Left lung (tissue), 14 donors: ENCODE measurements at places on chromosomes 12 and 14. TPM values are rescaled to one million over a fixed set of nuclear protein-coding genes. Genes with fewer than 3 reads are reported as not detected.

DNA sequence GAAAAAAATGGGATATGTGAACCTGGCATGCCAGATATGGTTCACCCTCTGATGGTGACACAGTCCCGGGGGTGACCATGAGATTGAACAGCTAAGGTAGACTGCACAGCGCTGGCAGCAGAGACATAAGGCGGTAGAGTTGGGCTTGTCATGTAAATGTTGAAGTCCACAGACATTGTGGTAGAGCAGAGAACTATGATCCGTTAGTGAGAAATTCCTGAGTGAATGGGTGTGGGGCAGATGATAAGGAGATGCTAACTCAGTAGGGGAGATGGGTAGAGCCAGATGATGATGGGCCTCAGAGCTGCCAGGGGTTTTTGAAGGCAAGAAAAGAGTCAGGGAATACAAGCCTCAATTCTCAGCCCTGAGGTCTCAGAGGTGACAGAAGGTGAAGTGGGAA, 51.1 kb upstream of the DNM1L start:
- DNase-seq: no peak

- DNase-seq: no peak
These were observed 89.2 kb downstream of the OTOGL start for GRCh38 chr12:80188576-80188975.

- no peak for DNase-seq
These were observed 218.8 kb downstream of the BTG1 start for GRCh38 chr12:91926848-91927247.

DNA sequence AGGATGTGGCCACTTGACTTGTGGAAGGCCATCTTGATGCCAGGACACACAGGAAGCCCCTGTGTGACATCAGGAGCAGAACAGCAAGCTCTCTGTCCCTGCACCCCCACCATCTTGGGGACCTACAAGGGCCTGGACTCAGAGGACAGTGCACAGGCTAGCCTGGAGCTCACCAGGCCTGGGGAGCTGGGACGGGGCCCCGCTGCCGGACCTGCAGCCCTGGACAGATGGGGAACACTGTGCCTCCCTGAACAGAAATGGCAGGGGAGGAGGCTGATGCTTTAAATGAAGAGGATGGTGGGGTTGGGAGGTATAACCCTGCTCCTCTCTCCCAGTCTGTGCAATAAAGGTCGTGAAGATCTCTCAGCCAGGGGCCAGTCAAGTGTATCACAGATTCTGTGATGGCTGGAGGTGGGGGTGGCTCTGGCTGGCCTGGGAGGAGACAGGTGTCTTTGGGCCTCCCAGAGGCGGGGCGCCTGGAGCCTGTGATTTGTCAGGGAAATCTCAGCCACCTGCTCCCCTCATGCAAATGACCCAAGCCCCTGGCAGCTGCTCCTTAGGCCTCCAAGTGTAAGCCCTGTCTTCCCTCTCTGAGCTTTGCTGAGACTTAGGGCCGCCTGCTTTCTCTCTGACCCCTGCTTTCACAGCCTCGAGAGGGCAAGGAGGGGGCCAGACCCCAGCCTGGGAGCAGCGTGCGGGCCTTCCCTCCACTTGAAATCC, 1.1 kb upstream of the GNB3 start:
- no peak for DNase-seq

DNA sequence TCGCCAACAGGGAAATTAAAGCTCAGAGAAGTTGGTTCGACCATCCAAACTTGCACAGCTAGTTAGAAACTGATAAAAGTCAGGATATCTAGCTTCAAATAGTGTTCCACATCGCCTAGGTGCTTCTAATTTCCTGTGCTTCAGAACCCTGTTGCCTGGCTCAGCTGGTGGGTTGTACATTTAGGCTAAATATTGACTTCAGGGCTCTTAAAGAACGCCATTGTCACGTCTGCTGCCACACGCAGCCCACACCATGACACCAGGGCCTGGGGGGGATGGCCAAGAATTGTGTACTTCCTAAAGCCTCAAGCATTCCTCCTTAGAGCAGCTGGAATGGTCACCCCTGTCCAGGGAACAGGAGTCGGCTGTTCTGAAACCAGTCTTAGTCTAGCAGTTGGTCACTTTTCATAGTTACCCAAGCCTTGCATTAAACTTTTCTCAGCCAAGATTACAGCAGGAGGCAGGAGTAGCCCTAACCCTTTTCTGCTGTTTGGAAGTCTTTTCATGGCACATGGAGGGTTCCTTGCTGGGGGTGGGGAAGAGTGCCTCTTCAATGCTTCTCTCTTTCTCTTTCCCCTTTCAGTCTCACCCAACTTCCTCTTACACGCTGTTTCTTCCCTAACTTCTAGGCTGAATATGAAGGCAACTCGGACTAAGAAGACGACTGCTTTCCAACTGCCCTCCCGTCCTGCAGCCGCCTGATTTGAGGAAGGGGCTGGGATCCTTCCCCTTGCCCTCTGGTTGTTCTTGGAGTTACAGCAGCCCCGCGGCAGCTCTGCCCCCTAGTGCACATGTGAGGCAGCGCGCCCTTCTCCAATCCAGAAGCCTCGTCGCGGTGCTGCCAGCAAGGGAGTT, 17.1 kb downstream of the FOS start:
- DNase-seq: peak; percentile 87

DNA sequence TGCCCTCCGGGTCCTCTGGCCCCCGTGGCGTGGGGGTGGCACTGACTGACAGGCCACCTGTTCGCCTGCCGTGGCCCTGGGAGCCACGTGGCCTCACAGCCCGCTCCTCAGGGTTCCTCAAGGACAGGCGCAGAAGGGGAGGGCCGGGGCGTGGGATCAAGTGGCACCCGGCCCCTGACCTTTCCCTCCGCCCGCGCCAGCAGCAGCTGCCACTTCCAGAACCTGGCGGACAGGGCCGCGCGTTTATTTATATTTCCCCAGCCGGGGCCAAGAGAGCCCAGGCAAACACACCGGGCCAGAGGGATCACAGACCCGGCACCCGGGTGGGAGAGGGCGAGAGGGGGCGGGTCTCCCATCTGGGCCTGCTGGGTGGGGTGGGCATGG, 92.6 kb downstream of the RFLNA start:
- DNase-seq: no peak

Gene SLC6A12
- polyA plus RNA-seq: 0.62 TPM

DNA sequence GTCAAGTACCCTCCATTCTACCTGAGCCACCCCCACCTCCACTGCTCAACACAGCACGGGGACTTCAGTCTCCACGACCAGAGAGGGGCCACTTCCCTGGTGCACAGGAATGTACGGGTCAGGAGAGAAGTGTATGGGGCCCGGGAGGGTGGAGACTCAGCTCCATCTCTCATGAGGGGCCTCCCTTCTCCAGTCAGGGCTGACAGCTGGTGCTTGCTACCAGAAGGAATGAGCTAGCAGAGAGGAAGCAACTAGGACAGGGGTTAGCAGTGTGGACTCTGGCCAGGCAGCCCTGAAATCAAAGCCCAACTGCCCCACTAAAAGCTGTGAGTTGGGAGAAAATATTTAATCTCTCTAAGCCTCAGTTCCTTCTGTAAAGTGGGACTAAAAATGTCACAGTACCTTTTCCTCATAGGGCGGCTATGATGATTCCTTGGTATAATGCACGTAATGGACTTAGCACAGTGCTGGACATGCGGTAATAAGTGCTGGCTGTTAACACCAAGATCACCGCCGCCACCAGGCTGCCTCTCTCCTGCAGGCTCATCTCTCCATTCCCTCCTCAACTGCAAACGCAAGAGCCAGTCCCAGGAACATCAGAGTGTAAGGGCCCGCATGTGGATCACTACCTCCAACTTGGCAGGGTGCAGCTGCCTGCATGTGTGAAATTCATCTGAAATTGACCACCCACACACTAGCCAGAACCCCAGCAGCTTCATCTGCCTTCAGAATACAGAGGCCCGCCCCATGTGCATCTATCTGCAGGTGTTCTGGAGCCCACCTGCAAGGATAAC, 14.6 kb downstream of the ACTN1 start:
- peak; percentile 20 for DNase-seq

Gene VRTN
- not detected for polyA plus RNA-seq

Gene PTPRR
- polyA plus RNA-seq: 0.13 TPM

Gene HCAR2
- polyA plus RNA-seq: 0.33 TPM

- DNase-seq: no peak
These were observed 63.0 kb upstream of the TCL1B start for GRCh38 chr14:95623195-95623594.

Gene GPRC5D
- 0.69 TPM for polyA plus RNA-seq

Gene RPGRIP1
- 0.54 TPM for polyA plus RNA-seq

DNA sequence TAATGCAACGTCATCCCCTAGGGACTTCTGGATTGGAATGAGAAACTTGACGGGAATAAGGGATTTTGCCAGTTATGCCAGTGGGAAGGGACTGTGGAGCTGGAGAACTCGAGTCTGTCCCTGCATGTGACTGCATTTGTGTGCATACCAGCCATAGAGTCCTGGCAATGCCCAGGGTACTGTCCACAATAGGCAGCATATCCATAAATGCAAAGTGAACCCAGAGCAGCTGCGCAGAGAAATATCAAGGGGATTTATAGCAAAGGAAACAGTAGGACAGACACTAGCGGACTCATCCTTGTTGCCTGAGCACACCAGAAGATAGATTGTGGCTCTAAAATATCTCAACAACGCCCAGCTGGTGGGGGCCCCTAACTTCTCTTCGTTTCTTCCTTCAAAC, 247.1 kb upstream of the SRRM4 start:
- no peak for DNase-seq

GRCh38 chr12:82619644-82620043, 67.1 kb upstream of the TMTC2 start:
- no peak for DNase-seq

GRCh38 chr14:53412819-53413675, 259.9 kb upstream of the DDHD1 start:
- no peak for DNase-seq

Gene RNFT2
- 3.6 TPM for polyA plus RNA-seq

DNA sequence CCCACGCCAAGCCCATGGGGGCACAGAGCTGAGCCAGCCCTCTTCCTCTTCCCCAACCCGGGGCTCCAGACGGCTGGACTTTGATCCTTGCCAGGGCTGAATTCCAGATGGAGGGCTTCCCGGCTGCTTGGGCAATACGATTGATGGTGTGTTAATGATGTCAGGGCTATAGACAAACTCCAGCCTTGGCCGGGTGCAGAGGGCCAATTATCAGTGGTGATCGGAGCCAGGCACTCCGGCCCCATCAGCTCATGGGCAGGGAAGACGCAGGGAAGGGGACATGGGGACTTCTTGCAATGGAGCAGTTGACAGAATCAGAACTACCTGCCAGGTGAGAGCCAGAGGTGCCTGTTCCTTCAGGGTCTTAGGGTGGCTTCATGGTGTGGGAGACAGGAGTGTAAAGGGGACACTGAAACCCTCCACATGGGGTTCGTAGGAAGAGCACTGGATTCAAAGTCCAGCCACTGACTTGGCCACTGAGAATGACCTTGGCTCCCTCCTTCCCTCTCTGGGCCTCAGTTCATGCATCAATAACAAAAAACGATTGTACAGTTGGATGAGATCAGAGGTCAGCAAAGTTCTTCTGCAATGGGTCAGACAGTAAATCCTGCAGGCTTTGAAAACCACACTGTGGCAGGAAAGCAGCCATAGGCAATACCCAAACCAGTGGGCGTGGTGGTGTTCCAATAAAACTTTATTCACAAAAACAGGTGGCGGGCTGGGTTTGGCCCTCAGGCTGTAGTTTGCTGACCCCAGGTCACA, 333.7 kb downstream of the MED13L start:
- peak; percentile 86 for DNase-seq

DNA sequence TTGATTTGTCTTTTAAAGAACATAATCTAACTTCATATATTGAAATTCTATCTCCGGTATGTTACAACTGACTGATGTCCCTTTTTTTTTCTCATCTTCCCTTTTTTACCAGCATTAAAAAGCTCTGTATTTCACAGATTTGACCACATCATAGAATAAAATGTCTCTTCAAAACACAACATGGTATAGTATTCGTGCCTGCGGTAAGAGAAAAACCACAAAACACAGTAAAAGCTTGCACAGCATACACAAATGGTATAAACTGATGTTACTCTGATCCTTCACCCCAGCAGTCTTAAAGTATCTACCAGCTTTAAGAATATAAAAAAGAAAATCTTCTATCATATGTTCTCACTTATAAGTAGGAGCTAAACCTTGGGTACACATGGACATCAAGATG, 83.4 kb downstream of the HECTD1 start:
- DNase-seq: no peak

DNA sequence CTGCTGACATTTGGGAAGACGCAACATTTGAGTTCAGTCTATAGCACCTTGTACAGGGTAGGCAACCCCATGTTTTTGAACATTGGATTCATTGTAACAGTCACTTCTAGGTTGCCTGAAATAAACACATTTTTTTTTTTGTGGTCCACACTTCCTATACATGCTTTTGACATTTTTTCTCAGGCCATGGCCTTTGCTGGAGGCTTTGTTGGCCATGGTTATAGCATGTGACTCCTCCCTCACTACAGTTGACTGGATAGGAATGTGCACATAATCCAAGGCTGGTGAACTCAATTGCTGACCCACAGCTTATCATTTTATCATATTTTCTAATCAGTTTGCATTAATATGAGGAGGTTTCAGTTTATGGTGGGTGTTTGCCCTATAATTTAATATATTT, 60.6 kb downstream of the TMEM117 start:
- DNase-seq: no peak

Gene GALNT6
- 2.2 TPM for polyA plus RNA-seq

Gene FGF23
- 0.12 TPM for polyA plus RNA-seq

Gene PRH2
- 0.33 TPM for polyA plus RNA-seq

- no peak for DNase-seq
These were observed 209.3 kb downstream of the SLC41A2 start for GRCh38 chr12:104748790-104749189.

Gene OR4K2
- polyA plus RNA-seq: not detected

GRCh38 chr12:84361651-84362551, 550.7 kb downstream of the SLC6A15 start:
- DNase-seq: no peak

Gene TAPBPL
- polyA plus RNA-seq: 18.4 TPM

DNA sequence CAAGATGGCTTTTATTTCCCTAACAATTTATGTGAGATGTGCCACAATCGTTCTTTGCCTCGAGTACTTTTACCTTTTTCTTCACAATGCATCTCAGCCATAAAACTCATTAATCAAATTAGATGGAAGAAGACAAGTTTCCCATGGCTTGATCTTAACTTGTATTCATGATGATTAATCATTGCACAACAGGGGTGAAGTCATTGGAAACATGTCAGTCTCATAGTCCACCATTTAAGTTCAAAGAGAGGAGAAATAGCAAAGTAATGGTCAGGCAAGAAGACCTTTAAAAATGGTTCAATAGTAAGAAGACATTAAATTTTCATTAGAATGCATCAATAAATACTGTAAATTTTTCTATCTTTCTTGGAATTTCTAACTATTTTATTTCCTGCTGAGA, 136.3 kb downstream of the FOXG1 start:
- DNase-seq: no peak

Gene RBP5
- polyA plus RNA-seq: 18.8 TPM

- DNase-seq: no peak
These were observed 1765.0 kb upstream of the FLRT2 start for GRCh38 chr14:83764656-83765599.
